CD8-positive, alpha-beta memory T cell (primary cell): ENCODE measurements at places on chromosomes 12 and 14. TPM values are rescaled to one million over a fixed set of nuclear protein-coding genes. Genes with fewer than 3 reads are reported as not detected.
A peak's percentile ranks its signal among the peaks of the same experiment; 100 is the strongest.

- H3K4me1 ChIP-seq = no peaks in the 10 kb centered on the region
- H3K27me3 ChIP-seq = no peaks in the 10 kb centered on the region
- peak; percentile 13 for DNase-seq
Observed at GRCh38 chr12:42299392-42300308, 26.2 kb downstream of the ZCRB1 start.

DNA sequence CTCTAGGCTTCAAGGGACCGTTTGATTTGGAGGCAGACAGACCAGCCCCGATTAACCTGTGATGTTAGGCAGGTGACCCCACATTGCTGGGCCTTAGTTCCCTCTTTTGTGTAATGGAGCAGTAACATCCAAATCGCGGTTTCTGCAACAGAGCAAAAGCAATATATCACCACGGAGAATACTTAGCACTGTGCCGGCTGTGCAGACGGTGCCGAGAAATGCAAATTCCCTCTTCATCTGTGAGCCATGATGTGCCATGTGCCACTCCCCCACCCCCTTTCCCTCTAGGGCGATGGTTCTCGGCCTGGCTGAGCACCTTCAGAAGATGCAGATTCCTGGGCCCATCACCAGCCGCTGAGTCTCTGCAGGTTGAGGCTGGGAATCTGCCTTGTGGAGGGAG lies 10.9 kb downstream of the BCL7A start:
- no peak overlapping the region for H3K27ac ChIP-seq
- H3K4me1 ChIP-seq = no peaks in the 10 kb centered on the region
- H3K4me3 ChIP-seq = no peak overlapping the region
- H3K27me3 ChIP-seq = peaks cover 8% of the 10 kb centered on the region

DNA sequence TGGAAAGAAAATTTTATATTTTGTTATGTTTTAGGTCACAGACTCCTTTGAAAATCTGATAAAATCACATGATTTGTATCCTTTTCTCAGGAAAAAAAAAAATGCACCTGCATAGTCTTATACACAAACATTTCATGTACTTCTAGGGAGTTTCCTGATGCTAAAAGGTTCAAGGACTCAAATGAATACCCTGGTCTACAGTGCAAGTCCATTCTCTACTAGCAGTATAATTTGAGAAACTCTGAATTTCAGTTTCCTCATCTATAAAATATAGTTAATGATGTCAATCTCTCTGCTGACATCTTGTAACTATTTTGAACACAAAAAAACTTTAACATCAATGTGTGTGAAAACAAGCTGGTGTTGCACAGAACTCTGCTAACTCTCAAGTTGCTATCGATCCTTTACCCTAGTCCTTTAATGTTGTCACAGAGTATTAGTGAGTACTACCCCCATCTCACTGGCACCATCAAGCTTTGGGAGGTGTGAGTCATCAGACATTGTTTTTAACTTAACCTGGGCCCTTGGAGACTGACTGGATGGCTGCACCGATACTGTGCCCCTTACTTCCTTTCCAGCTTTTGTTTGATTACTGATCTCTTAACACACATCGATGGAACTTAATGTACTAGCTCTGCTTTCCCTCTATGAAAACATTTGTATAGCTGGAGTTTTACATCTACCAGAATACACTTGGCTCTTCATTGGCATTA lies 251.9 kb upstream of the SOX5 start:
- DNase-seq = no peak
- no peaks in the 10 kb centered on the region for H3K36me3 ChIP-seq
- H3K4me1 ChIP-seq = no peaks in the 10 kb centered on the region
- H3K27ac ChIP-seq = no peak overlapping the region
- H3K27me3 ChIP-seq = no peaks in the 10 kb centered on the region
- H3K4me3 ChIP-seq = no peak overlapping the region

GRCh38 chr14:29759521-29760340 lies 167.9 kb downstream of the PRKD1 start:
- no peaks in the 10 kb centered on the region for H3K36me3 ChIP-seq
- H3K4me1 ChIP-seq = no peaks in the 10 kb centered on the region
- H3K4me3 ChIP-seq = no peak overlapping the region
- no peaks in the 10 kb centered on the region for H3K27me3 ChIP-seq
- no peak for DNase-seq

DNA sequence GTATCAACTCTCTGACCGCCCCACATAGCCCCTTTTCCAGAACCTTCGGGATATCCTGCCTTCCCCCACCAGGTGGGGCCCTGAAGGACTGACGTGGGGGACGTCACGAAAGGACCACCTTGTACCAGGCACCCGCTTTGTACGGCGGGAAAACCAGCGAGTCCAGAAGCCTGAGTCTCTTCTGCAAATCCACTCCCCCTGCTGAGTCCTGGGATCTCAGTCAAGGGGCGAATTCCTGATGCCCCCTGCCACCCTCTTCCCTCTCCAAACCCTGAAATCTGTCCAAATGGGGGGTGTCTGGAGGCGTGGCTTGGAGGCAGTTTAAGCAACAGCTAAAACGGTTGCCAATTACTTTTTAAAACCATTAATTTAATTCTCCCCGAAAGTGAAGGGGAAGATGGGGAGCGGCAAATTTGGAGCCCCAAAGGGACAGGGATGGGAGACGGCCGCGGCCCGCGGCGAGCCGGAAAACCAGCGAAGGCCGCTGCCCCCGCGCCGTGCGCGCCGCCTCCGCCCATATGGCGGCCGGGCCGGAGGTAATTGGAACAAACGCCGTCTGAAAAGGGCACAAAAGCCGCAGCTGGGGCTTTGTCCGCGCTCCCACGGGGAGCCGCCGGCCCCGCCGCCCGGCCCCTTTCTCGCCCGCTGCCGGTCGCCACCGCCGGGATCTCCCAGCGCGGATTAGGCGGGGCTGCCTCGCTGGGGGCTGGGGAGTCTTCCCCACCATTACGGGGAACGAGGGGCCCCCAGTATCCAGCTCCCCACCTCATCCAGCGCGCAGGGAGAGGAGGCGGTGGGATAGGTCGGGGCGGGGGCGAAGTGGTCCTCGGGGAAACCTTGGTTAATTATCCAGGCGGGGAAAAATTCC lies 6.6 kb downstream of the LHX5 start:
- no peak overlapping the region for H3K4me3 ChIP-seq
- H3K27me3 ChIP-seq = peaks cover 29% of the 10 kb centered on the region
- H3K36me3 ChIP-seq = no peaks in the 10 kb centered on the region
- peaks cover 13% of the 10 kb centered on the region for H3K4me1 ChIP-seq

DNA sequence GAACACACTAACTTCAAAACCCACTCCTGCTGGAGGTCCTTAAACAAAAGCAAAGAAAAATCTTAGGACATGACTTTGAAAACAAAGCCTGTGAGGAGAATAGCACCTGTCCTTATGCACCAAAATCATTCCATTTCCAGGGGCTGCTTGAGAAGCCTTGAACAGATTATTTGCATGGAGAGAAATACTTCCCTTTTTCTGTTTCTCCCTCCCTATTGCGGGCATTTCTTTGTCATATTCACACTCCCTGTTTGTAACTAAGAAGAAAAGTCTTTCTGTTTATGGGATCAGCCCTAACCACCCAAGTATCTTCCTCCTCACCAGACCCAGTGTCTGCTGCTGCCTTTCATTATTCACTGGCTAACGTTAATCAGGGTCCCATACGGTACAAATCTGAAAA lies 218.8 kb downstream of the DPF3 start:
- no peaks in the 10 kb centered on the region for H3K4me1 ChIP-seq
- H3K36me3 ChIP-seq = no peaks in the 10 kb centered on the region
- H3K27ac ChIP-seq = no peak overlapping the region
- no peak overlapping the region for H3K4me3 ChIP-seq
- no peaks in the 10 kb centered on the region for H3K27me3 ChIP-seq
- no peak for DNase-seq

DNA sequence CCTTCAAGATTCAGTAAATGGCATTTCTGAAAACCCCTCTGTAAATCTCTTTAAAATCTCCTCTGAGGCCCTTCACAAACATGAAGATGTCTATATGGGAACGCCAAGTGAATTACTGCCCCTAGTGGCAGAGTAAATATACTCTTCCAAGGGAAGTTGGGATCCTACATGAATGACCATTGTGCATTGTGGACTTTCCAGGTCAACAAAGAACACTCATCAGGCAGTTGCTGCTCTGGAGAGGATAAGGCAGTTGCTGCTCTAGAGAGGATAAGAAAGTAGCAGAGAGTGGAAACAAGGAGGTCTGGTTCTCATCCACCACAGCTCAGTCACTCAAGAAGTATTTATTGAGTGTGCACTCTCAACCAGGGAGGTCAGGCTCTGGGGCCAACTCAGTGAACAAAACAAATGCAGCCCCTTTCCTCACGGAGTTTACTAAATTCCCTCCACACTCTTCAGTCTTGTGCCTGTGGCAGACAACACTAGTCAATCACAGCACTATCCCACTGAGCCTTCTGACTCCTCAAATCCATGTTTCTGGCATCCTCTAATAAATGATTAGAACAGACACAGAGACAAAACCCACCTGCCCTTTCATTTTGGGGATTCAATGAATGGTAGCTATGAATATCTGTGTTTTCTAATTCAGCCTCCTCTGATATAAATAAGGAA lies 52.9 kb downstream of the SVOP start:
- no peaks in the 10 kb centered on the region for H3K27me3 ChIP-seq
- no peak for DNase-seq
- no peak overlapping the region for H3K27ac ChIP-seq
- no peaks in the 10 kb centered on the region for H3K36me3 ChIP-seq
- no peak overlapping the region for H3K4me3 ChIP-seq

Gene PCED1B
- 52.8 TPM for total RNA-seq

Gene ASIC1
- total RNA-seq = 6.4 TPM
